ENCODE measurements at places on chromosomes 12 and 14.

- DNase-seq, result no peak
These were observed 784.2 kb downstream of the SLC6A15 start for GRCh38 chr12:84128117-84128991.

GRCh38 chr14:64364907-64365306 is 23.2 kb upstream of the MTHFD1 start:
- DNase-seq, result no peak

- no peak for DNase-seq
These were observed 52.3 kb upstream of the BCL2L14 start for GRCh38 chr12:12018454-12018853.

DNA sequence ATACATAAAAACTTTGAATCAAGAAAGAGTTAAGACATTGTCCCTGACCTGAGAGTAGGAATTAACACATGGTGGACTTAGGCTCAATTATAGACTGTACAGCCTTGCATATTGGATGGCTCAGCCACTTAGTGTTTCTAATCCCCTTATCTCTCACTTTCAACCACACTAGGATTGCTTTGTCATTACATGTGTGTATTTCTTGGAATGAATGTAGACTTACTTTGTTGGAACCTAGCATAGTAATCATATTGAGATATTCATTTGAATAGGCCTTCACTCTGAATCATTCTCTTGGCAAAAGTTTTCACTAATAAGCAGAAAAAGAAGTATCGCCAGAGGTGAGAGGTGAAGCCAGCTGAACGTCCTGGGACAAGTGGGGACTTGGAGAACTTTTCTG is 1973.9 kb upstream of the FLRT2 start:
- DNase-seq, result no peak

DNA sequence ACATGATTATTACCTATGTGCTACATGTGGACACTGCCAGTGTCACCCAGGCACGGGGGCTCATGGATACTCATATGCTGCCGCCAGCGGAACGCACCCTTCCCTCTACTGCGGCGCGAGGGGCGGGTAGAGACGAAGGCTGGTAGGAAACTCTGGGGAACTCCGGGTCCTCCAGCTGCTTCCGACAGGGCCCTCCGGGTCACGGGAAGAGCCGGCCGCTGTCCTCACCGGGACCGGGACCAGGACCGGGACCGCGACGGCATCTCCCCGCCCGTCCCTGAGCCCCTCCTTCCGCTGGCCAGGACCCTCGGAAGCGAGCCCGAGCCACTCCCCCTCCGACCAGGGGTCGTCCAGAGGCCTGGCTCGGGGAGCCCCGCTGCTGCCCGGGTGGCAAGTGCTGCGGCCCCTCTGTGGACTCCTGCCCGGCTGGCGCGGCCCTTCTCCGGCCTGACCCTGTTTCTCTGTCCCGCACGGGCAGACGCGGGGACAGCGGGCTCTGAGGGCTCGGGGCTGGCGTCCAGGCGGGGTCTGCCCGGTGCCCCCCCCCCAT is 209.6 kb downstream of the ADGRD1 start:
- DNase-seq, result no peak

DNA sequence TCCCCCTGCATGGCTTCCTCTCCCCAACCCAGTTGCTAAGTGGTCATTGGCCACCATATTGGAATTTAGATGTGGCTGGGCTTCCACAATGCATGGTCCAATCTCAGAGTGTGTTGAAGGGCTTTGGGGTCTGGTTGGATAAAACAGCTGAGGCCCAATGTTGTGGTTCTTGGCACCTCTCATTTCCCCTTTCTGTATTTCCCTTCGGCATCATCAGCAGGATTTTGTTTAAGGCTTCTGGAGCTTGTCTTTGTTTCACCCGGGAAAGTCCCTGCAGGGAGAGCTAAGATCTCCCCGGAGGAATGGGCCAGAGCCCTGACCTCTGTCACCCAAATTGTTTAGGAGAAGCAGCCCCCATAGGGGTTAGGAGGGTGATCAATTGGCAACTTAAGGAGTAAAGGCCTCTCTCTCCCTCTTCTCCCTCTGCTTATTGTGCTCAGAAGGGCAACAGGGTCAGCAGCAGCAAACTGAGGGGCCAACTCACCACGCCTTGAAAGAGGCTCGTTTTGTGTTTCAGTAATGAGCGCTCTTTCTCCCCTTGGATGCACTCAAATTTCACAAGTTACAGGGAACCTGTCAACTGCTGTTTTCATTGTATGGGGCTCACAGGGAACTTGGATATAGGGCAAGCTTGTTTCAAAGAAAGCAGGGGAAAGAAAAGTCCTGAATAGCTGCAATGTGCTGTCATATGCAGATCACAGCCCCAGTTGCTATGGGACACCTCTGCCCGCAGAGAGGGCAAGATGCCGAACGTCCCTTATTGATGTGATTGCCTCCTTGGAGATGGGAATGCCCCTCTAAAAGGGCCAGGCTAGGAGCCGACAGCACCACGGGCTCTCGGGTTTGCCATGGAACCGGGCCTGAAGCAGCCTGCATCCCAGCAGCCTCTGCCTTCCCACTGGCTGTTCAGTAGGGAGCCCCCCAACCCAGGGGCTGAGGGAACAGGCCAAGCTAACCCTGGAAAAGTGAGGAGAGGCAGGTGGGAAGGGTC is 223.7 kb downstream of the ZFP36L1 start:
- DNase-seq, result peak; percentile 70

DNA sequence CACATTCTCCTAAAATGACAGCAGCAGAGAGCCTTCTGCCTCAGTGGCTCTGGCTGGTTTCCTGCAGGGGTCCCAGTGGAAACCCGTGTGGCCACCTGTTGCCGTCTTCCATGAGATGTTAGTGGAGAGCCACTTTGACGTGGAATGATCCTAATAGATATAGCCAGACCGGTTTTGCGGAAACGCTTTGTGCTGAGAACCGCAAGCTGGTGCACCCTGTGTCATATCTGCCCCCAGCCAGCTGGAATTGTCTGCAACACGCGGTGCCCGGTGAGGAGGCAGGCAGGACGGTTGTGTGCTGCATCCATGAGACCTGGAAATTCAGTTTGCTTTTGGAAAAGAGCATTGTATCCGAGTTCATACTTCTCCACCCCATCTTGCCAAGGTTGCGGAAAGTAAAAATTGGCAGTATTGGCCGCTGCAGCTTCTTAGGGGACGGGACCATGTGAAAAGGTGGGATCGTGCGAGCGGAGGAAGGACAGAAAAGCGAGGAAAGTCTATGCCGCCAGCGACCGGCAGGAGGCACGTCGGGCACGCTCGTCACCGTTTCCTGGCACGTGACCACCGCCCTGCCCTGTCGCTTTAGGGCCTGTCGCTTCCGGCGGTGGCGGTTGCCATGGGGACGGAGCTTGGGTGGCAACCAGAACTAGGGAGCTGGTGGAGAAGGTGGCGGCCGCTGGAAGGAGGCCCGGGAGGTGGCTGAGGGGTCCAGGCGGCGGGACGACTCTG is at the start of gene CFAP251:
CFAP251 (plus strand) TSS at position 643 of the 729 bp plus-strand sequence. CDS start 2,714 bp downstream, outside the sequence.
- DNase-seq, result peak; percentile 97

DNA sequence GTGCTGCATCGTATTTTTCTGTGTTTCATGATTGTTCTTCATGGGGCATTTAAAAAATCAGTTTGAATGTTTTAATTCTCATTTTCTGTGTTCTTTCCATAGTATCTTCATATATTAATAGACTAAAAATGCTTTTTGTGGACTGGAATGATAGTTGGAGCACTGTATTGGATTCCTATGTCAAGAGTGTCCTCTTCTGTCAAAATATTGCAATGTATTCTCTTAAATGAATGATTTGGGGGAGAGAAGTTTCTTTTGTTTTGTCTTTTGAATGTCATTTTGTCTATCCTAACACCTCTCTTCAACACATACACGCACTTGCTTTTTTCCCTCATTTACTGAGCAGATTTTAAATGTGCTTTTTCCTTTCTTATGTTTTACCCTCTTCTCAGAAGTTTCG is 4.7 kb upstream of the EIF2S3B start:
- DNase-seq, result no peak

- DNase-seq, result no peak
These were observed 23.8 kb upstream of the DICER1 start for GRCh38 chr14:95180966-95181741.

GRCh38 chr12:103588680-103589079 is 1.6 kb downstream of the STAB2 start:
- DNase-seq, result no peak

DNA sequence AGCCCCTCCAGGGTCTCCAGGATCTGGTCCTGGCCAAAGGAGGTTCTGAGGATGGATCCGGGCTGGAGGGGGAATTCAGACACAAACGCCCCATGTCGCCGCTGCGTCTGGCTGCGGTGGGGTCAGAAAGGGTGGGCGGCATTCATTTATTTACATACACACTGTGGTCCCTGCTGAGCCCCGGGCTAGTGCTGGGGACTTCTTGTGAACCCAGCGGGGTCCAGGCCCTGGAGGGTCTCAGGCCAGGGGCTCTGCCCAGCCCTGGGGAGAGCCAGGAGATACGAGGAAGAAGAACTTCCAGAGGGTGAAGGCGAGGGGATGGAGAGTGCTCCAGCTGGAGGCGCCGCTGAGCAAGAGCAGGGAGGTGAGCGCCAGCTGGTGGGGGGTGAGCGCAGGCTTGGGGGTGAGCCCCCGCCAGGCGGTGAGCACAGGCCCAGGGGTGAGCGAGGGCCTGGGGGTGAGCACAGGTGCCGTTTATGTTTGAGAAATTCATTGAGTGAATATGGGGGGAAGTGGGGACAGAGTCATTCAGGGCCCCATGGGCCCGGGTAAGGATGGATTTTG is 68.1 kb downstream of the NCOR2 start:
- no peak for DNase-seq

DNA sequence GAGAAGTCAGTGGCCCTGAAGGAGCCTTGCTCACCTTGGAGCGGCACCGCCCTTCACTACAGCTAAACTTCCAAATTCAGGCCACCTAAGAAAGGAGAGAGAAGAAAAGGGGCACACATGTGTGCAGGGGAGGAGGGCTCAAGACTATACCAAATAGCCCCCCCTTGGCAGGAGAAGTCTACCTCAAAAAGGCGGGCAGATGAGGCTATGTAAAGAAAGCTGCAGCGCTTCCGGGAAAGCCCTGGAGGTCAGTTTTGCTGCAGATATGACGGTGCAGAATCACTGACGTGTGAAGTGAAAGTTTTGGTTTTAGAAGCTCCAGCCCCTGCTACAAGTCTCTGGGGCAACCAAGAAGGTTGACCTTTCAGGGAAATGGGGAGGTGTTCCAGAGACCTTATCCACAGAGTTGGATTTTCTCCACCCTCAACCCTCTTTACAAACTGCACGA is 48.2 kb upstream of the PNMA1 start:
- peak; percentile 79 for DNase-seq

DNA sequence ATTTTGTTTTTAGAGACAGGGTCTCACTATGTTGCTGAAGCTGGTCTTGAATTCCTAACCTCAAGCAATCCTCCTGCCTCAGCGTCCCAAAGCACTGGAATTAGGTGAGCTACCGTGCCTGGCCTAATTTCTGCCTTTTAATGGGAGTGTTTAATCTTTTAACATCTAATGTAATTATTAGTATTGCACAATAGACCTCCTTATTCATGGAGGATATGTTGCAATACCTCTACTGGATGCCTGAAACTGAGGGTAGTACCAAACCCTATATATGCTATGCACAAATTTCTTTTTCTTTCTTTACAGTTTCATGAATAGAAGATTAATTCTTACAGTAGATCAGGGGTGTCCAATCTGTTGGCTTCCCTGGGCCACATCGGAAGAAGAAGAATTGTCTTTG is 47.8 kb downstream of the MYRFL start:
- DNase-seq, result peak; percentile 10

- DNase-seq, result no peak
These were observed 80.4 kb downstream of the PDE3A start for GRCh38 chr12:20448781-20449180.

- DNase-seq, result no peak
These were observed at the start of gene SSTR1 for GRCh38 chr14:38207736-38208617. Gene SSTR1 (plus strand): TSS chr14:38207904. CDS start chr14:38209390, 1,486 bp downstream.

GRCh38 chr12:67916266-67916970 is 72.8 kb upstream of the IFNG-AS1 start:
- no peak for DNase-seq

- no peak for DNase-seq
These were observed 28.5 kb downstream of the TTC6 start for GRCh38 chr14:37623971-37624370.

- peak; percentile 82 for DNase-seq
These were observed 59.8 kb upstream of the C12orf71 start for GRCh38 chr12:27142101-27142721.

GRCh38 chr12:48198672-48198971 is 4.5 kb downstream of the OR10AD1 start:
- DNase-seq, result peak; percentile 44

GRCh38 chr14:34012978-34013720 is 62.3 kb upstream of the EGLN3 start:
- DNase-seq, result peak; percentile 97

GRCh38 chr12:103475073-103475472 is 20.7 kb downstream of the C12orf42 start:
- no peak for DNase-seq

- no peak for DNase-seq
These were observed 47.9 kb upstream of the PLEKHG7 start for GRCh38 chr12:92654929-92655328.

DNA sequence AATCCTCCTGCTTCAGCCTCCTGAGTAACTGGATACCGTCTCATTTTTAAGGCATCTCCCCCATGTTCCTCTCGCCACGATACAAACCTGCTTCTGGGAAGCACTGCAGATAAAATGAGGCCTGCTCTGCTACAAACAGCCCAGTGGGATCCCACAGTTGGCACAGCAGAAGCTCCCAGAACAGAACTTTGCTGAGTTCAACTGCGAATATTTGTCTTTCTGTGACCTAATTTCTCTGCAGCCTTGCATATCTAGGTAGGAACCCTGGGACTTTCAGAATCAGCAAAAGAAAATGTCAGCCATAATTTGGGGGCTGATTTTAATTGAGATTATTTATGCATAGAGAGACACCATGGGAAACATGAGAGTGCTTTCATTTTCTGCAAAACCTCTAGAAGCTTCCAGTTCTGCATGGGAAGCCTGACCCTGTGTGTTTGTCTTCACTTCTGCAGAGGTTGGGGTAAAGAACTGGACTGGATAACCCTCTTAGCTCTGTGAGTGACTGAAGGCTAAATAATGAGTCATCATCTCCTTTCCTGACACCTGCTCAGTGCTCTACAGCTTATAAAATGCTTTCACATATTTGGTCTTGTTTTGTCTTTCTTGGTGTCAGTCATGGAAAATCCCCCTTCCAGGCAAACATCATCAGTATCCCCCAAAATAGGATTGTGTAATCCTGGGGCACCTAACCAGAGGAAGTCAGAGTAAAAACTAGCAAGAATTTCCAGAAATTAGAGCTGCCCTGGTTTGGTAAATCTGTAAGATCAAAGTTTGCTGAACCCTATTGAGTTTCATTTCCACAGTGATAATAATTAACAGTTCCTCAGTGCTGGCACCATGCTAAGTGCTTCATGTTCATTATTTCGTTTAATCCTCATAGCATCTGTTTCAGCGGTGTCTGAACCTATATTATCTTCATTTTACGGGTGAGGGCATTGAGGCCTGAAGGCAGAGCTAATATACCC is 185.8 kb downstream of the SLC15A4 start:
- no peak for DNase-seq

- DNase-seq, result peak; percentile 49
These were observed 203.4 kb downstream of the KIF26A start for GRCh38 chr14:104341532-104342434.

GRCh38 chr12:11731455-11731854 is 82.0 kb downstream of the ETV6 start:
- DNase-seq, result peak; percentile 61

- DNase-seq, result no peak
These were observed 20.0 kb downstream of the ZFP36L1 start for GRCh38 chr14:68772761-68773381.

- DNase-seq, result no peak
These were observed 70.2 kb upstream of the TBX5 start for GRCh38 chr12:114476159-114476558.

- no peak for DNase-seq
These were observed 118.0 kb upstream of the CCDC198 start for GRCh38 chr14:57611555-57612075.
